ENCODE measurements at places on chromosomes 2 and 18.

GRCh38 chr2:7357993-7358392, 440.8 kb downstream of the RNF144A start:
- DNase-seq = no peak

DNA sequence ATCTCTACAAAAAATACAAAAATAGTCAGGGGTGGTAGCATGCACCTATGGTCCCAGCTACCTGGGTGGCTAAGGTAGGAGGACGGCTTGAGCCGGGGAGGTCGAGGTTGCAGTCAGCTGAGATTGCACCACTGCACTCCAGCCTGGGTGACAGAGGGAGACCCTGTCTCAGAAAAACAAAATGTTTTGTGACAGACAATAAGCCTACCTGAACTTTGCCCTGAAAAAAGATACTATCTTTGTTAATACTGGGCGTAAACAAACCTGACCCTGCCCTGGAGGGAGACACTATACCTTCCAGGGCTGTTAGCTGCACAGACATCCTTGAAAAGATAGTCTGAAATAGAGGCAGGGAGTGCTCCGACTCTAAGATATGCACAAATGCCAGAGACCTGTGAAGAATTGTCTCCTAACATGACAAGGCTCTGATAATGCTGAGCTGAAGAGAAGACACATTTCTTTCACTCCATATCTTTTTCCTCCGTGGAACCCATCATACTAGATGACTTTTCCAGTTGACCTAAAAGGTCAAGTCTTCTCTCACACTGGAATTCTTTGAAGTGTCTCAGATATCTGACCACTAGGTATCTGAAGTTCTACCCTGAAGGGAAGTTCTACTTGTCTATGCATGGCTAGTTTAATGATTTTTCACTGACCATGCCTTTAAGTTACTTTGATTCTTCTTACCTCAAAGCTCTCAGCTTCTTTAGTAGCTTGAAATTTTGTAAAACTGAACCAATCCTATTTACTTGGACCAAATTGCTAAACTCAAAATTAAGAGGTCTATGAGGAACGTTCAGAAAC, 20.9 kb upstream of the HK2 start:
- DNase-seq = no peak

DNA sequence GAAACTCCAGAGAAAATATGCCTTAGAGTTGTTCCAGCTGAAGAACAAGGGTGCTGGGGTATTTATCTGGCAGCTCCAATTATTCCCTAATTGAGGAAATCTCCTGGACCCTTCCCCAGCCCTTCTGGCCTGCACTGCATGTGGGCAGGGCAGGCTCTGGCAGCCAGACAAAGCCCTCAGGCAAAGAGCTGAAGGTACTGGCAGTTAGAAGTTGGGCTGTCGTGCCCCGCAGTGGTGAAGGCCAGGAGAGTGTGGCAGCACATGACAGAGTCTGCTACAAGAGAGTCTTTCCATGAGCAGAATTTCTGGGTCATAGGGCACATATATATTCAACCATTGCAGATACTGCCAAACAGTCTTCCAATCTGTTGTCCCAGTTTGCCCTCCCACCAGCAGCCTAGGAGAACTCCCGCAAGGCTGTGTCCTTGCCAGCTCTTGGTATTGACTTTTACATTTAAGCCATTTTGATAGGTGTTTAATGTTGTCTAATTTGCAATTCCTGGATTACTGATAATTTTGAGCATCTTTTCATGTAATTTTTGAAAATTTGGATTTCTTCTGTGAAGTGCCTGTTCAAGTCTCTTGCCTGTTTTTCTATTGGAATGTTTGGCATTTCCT, 26.6 kb downstream of the ONECUT2 start:
- DNase-seq = no peak

DNA sequence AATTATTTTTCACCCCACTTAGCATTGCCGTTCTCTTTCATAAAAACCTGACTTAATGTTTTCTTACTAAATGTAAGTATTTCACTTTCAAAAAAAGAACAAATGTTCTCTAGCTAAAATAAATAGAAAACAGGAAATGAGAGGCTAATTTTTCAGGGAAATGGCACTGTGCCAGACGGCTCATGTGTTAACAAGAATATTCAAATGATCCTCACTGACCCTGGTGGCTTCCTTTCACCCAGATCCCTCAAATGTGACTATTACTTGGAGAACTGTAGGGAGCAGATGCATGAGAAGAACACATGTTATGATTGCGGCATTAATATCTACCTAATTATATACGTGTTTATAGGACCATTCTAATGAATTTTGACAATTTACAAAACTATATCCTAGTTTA, 827.7 kb downstream of the SOCS6 start:
- no peak for DNase-seq

DNA sequence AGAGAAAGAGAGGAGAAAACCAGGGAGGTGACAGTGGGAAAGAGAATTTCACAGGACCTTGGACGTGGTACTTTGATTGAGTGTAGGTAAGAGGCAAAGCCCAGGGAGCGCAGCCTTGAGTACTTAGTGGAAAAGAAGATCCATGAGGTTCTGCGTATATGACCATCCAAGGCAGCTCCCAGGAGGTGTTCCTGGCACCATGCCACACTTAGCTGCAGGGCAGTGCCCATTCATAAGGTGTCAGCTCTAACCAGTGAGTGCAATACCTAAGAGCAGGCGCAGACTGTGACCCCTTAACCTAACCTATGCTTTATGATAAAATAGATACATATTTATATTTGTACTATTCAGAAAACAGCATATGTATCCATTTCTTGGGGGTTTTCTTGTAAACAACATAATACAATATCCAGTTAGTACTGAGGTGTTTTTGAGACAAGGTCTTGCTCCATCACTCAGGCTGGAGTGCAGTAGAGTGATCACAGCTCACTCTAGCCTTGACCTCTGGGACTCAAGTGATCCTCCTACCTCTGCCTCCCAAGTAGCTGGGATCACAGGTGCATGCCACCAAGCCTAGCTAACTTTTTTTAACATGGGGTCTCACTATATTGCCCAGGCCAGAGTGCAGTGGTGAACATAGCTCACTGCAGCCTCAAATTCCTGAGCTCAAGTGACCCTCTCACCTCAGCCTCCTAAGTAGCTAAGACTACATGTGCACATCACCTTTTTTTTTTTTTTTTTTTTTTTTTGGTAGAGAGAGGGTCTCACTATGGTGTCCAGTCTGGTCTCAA, 174.6 kb downstream of the GFPT1 start:
- no peak for DNase-seq

- DNase-seq = no peak
Measured at GRCh38 chr2:88321449-88322248, 130.8 kb downstream of the FOXI3 start.

- DNase-seq = no peak
Measured at GRCh38 chr2:36705326-36706020, 9.0 kb downstream of the VIT start.

GRCh38 chr2:232541961-232542714, 2.6 kb downstream of the CHRNG start:
- no peak for DNase-seq

GRCh38 chr2:62180975-62181374, 14.9 kb upstream of the B3GNT2 start:
- DNase-seq = no peak

DNA sequence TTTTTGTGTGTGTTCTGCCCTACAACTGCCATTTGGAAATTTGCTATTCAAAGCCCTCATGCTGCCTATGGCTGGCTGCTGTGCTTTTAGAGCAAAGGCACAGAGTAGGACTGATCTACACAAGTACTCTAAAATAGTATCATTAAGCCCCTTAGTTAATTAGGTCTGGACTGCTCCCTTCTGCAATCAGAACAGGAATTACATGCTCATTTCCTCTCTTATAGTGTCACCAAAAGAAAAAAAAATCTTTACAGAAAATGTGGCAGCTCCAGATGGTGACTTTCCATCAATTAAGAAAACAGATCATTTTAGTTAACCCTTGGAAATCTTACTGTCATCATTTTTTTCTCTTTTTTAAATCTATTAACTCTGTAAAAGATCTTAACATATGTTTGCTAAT, 337.5 kb downstream of the RIT2 start:
- DNase-seq = no peak

DNA sequence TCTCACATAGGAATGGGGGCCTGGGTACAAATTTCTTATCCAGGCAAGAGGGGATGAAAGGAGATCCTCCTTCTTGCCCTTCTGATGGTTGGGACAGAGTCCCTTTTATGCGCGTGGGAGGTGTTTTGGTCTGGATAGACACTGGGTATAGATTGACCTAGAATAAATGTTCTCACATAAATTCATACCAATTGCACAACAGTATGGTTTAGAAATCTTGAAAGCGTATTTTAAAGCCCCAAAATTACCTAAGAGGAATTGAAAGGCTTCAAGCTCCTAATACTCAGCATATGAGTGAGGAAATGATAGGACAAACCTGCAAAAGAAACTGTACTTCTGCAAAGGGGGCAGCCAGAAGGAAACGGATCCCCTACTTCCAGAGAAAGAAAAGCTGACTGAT, 2.6 kb upstream of the BCL2 start:
- no peak for DNase-seq

- DNase-seq = peak; percentile 13
Measured at GRCh38 chr2:17600556-17601204, 60.2 kb downstream of the VSNL1 start.

DNA sequence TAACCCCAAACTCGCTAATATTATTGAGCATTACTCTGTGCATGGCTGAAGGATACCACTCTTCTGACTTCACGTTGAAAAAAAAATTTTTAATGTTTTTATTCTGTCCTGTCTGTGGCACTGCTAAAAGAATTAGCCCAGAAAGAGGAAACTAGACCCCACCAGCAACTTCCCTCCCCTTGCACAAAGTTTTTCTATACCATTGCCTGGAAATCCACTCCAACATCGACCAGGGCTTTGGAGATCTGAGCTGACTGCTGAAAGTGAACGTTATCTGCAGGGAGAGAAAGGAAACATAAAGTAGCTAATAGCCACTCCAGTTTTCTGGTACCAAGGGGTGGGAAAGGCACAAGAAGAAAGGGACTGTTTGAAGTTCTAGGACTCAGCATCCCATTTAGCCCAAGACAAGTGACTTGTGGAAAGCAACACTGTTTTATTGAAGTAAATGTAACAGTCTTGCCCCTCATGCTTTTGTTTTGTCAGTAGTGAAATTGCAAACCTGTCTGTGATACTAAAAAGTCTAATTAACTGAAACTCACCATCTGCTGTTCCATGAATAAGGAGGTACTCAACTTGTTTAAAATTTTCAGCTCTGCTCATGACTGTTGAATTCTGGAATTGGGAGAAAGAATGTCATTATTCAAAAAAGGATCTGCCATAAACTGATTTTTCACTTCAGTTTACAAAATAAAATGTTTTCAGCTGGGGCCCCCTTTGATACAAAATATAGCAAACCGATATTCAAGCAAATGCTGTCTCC, 79.1 kb downstream of the DPP4 start:
- DNase-seq = no peak

DNA sequence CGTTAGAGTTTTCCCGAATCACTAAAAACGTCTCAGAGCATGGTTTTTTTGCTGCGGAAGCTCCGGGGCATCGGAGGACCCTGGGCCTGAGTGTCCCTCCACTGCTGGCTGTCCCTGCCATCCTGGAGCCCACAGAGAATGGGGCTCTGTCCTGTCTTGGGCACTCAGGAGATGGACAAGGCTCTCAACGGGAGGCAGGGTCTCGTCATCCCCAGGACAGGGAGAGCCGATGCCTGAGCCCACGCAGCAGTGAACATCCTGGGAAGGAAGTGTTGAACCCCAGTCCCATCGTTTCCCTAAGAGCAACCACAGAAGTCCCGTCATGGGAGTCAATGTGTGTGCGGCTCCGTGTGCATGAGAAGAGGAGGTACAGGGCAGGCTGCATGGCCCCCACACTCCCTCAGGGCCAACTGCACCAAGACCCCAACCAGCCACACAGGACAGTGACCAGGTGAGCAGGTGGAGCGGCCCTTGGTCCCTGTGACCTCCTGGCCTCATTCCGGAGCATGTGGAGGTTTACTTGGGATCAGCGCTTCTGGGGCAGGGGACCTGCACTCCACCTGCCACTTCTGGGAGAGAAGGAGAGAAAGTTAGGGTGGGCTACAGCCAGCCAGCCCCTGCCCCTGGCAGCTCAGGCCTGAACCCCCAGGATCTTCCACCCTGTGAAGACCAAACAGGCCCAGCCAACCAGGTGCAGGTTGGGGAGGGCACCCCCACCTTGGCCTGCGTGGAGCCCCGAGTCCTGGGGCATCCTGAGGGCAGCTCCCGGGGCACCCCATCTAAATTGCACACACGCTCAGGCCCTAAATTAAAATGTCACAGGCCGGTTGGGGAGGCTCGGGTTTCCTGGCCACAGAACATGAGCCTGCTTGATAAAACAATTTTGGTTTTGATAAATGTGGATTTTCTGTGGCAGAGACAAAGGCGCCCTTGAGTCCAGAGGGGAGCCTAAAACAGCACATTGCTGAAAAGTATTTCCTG, 3.1 kb upstream of the SNED1 start:
- no peak for DNase-seq

DNA sequence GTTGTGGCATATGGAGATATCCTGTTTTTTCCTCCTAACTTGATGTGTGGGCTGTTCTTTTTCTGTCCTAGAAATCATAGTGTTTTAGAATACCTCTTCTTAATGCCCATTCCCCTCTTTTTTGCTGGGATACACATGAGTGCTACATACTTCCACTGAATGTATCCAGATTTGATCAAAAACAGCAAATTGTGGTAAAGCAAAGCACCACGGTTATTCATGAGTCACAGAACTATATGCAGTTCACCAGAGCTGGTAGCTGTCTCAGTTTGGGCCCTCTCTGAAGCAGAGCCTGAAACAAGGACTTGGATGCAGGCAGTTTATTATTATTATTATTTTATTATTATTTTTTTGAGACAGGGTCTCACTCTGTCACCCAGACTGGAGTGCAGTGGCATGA, 69.9 kb upstream of the CTLA4 start:
- no peak for DNase-seq

DNA sequence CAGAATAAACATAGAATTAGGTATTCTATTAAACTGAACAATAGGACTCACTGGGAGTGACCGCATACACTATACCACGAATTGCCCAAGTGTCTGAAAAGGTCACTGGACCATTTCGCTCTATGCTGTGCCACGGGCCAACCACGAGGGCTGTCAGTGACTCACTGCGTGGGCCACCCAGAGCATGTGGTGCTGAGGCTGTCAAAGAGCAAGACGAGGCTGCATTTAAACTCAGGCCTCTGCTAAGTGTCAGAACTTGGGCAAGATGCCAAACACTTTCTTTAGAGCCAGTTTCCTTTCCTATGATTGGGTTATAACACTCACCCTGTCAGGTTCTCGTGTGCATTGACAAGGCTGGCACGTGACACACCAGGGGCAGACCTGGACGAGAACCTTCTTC, 97.5 kb downstream of the SH3YL1 start:
- no peak for DNase-seq

GRCh38 chr2:73295751-73296400, 2.5 kb upstream of the EGR4 start:
- DNase-seq = no peak

- DNase-seq = no peak
Measured at GRCh38 chr18:9287036-9287435, 47.5 kb upstream of the TWSG1 start.
